ENCODE measurements at places on chromosomes 6 and 20.

DNA sequence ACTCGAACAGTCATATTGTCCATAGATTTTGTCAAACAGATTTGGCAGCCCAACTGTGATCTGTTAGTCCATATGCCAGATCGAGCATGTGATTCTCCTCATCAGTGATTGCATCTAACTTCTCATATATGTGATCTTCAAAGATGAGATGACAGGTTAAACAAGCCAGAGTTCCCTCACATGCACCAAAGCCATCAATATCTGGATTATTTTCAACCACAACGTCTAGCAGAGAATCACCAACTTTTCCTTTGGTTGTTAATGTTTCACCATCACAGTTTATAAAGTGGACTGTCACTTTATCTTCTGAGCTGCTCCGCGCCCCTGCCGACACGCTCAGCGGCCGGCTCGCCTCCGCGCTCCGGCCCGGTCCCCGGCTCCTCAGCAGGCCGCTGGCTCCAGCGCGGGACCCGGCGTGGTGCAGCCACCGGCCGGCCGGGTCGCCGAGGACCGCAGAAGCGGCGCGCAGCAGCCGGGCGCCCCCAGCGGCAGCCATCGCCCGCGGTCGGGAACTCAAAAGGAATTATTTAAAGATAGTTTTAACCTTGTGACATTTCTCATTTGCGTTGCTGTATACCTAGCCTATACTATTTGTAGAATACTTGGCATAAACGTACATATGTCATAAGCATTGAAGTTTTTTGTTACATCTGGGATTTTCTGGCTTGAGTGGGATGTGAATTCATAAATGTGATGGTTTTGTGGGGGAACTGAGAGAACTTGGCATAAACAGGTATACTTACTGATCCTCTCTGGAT is 40.1 kb upstream of the DYNLRB1 start:
- DNase-seq, result peak; percentile 44

GRCh38 chr6:45617441-45617840 is 239.7 kb upstream of the SUPT3H start:
- DNase-seq, result peak; percentile 28

DNA sequence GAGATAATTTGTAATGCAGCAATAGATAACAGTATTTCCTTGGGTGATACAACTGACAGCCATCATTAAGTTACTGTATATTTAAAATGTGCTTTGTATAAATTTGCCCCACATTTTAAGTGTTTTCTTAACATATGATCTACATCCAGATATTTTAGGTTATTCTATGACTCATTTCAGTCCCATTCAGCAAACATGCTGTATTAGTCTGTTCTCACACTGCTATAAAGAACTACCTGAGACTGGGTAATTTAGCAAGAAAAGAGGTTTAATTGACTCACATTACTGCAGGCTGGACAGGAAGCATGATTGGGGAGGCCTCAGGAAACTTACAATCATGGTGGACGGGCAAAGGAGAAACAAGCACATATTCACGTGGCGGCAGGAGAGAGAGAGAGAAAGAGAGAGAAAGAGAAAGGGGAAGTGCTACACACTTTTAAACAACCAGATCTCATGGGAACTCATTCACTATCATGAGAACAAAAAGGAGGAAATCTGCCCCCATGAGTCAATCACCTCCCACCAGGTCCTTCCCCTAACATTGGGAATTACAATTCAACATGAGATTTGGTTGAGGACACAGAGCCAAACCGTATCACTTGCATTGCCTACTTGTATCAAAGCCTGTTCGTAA is 9.6 kb upstream of the CHD6 start:
- DNase-seq, result no peak

GRCh38 chr20:50312002-50312681 is 121.5 kb downstream of the CEBPB start:
- DNase-seq, result no peak

GRCh38 chr6:149567194-149567586 is 1.0 kb downstream of the GINM1 start:
- DNase-seq, result no peak

DNA sequence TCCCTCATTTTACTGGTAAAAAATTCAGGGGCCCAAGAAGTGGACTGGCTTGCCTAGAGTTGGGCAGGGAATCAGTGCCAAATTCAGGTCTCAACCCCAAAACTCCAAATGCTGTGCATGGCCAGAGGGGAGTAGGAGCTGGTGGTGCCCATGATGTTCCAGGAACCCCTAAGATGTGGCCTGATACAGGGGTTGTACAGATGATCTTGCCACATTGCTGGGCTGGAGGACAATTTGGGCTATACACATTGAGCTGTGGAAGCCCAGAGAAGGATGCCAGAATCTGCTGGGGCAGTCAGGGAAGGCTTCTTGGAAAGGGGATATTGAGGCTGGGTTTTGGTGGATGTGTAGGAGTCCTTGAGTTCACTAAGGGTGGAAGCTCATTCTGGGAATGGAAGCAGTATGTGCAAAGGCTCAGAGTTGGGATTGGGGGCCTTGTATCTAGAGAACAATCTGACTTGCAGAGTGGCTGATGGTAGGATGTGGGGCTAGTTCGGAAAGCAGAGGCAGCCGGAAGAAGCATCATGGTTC is 38.0 kb upstream of the APCDD1L start:
- DNase-seq, result no peak

DNA sequence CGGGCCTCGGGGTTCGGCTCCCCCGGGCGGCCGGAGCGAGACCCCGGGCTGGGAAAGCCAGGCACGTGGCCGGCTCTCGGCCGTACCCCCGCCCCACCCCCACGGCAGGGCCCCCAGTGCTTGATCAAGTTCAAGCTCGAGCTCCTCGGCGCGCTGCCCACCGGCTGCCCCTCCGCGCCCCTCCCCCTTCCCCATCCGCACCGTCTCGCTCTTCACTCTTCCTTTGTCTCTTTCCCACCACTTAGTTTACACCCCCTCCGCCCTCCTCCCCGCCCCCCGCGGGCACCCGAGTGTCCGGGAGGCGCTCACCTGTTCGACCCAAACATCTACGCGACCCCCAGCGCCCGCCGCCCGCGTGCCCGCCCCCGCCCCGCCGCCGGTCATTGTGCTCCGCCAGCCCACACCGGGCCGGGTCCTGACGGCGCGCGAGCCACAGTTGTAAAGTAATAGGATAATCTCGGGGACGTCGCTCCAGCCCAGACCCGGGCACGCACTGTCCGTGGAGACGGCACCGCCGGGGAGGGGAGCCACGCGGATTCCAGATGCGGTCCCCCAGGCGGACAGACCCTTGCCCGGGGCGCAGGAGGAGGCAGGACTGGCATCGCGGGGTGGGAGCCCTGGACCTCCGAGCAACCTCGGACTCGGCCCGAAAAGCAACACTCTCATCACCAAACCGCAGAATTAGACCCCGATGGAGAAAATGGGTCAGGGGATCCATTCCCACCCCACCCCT is 100.7 kb downstream of the NOL4L start:
- DNase-seq, result no peak

DNA sequence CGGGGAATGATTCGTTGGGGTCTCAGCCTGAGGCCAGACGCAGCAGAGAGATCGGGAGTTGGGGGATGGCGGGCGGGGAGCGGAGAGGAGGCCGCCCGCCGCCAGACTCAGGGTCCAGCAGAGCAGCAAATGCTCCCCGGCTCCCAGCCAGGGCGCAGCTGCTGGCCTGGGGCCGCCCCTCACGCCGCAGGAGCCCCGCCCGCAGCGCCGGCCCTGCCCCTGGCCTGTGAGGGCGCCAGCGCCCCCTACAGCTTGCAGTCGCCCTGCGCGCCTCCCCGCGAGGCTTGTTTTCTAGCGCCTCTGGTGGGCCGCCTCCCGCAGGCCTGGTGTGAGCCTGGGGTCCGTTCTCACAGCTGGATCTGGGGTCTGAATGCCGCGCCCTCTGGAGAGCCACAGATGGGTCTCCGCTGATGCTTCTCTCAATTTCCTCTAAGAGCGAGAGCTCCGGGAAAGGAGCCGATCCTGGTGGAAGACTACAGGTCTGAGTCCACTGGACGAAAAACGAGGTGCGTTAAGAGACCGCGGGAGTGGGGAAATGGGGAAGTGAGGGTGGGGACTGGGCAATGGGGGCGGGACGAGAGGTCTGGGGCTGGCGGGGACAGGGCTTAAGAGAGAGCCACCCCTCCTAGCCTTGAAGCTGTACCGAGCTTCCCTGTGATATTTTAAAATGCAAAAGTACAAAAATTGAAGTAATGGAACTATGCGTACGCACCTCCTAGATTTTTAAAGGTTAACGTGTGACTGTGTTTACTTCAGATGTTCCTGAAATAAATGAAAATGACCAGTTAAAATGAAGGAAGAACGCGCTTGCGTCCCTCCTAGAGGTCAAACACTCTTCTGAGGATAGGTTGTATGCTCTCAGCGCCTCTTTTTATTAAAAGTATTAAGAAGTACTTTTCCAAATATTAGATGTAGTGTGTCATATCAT is 30.1 kb downstream of the TRIM38 start:
- peak; percentile 91 for DNase-seq

- DNase-seq, result no peak
Observed at GRCh38 chr6:130743175-130743574, 84.0 kb upstream of the SMLR1 start.

GRCh38 chr20:43028470-43028869 is 161.2 kb downstream of the PTPRT start:
- no peak for DNase-seq

GRCh38 chr6:36917541-36918193 is 31.9 kb downstream of the C6orf89 start:
- DNase-seq, result no peak

GRCh38 chr6:5936140-5936539 is 70.6 kb downstream of the NRN1 start:
- no peak for DNase-seq

GRCh38 chr6:156647140-156647784 is 129.9 kb upstream of the ARID1B start:
- DNase-seq, result no peak

- no peak for DNase-seq
Observed at GRCh38 chr6:143498428-143498827, 13.1 kb downstream of the FUCA2 start.

GRCh38 chr6:44797746-44798145 is 410.2 kb downstream of the CDC5L start:
- no peak for DNase-seq

- peak; percentile 68 for DNase-seq
Observed at GRCh38 chr20:7744411-7744810, 195.8 kb downstream of the HAO1 start.

DNA sequence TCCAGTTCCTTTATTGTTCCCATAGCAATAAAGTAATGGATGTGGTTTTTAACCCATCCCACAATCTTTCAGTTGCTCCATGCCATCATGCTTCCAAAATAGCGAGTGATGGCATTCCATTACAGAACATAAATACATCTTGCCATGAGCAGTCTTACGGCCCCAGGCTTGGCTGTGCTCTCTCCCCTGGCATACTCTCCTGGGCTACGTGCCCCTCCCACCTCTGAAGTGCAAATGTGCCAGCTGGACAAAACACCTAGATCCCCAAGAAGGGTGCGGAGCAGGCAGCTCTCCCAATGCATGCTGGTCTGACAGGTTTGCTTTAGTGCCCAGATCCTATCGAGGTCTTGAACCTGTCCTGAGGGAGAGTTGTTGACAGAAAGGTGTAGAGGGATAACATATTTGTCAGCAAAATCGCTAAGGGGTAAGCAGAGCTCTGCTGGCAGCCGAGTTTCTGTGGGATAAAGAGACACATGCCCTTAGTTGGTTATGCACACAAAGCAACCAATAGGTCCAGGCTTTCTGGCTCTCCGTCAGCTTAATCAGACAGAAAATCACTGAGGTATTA is 43.9 kb upstream of the PAX1 start:
- no peak for DNase-seq

DNA sequence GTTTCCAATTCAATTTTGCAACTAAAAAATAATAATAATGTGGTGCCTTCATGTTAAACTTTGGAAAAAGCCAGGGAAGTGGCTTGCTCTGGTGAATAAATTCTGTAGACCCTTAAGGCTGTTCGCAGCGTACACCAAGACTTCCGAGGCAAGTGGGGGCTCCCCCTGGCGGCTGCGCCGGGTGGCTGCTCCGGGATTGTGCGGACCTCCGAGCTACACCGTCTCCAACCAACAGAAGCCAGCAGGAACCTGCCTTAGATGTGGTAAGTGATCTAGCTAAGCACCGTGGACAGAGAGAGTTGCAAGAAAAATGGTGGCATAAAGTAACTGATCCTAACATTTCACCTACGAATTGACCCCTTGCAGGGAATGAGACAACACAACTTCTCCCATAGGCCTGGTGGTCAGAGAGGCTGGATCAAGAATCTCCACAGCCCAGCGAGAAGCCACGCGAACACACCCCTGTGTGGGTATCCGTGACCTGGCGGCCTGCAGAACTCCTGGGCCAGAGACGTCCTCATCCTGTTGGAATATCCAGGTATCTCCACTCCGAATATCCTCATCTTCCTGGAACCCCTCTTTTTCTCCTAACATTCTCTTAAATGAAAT is 69.6 kb downstream of the TBXT start:
- peak; percentile 81 for DNase-seq

DNA sequence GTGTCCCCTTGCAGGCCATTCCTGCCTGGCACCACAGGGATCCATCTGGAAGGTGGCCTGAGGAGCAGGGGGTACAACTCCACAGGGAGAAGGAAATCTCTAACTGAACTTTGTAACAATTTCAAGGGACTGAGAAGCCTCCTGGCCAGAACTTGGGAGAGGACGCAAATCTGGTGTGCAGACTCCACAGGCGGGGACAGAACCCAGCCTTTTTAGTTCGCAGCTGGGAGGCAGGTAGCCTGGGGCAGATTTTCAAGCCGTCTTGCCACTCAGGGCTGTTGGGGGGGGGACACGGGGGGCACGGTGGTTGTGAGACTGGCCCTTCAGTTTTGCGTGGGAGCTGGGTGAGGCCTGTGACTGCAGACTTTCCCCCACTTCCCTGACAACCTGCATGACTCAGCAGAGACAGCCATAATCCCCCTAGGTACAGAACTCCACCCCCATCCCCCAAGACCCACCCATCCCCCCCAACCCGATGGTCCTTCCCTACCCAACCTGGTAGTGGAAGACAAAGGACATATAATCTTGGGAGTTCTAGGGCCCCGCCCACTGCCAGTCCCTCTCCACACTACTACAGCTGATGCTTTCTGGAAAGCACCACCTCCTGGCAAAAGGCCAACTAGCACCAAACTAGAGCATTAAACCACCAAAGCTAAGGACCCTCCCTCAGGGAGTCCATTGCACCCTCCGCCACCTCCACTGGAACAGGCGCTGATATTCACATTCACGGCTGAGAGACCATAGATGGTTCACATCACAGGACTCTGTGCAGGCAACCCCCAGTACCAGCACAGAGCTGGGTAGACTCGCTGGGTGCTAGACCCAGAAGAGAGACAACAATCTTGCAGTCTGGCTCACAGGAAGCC is 3.0 kb upstream of the HUS1B start:
- no peak for DNase-seq

DNA sequence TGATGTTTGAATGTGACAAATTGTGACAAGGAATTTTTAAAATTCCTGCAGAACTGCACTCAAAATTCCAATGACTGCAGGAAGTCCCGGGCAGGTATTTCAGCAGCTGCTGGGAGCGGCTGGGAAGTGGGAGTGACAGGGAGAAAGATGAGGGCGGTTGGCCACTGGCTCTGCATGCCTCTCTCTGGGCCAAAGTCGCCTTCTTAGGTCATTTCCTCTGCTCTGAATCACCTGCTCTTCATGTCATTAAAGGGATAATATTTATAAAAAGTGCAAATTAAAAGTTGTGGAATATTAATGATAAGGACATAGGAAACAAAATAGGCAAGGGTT is 43.9 kb downstream of the RAMACL start:
- DNase-seq, result peak; percentile 33

Data from cardiac fibroblast (primary cell).